ENCODE measurements at places on chromosomes 13 and 19. TPM values are rescaled to one million over a fixed set of nuclear protein-coding genes. Genes with fewer than 3 reads are reported as not detected.

DNA sequence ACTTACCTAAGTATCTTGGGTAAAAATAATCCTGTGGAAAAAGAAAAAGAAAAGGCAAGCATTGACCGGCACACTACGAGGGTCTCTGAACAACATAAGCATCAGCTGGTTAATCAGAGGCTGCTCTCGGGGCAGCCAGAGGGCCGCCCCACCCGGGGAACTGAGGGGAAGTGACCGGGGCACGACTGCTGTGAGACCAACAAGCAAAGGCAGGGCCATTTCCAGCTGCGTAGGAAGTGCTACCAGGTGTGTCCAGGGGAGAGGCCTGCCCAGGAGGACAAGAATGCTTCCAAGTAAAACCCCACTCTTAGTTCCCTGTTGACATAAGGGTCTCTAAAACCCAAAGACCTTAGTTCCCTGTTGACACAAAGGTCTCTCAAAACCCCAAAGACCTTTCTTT is 15.9 kb downstream of the GAS6 start:
- DNase-seq = peak; percentile 34

The ICAM4 gene
- total RNA-seq = 0.47 TPM

DNA sequence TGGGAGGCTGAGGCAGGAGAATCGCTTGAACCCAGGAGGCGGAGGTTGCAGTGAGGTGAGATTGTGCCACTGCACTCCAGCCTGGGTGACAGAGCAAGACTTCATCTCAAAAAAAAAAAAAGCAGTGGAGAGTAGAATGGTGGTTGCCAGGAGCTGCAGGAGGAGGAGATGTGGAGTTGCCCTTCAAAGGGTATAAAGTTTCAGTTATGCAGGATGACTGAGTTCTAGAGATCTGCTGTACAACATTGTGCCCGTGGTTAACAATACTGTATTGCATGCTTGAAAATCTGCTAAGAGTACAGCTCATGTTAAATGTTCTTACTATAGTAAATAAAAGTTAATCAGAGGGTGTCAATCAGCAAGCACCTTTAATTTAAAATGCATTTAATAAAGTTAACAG is 28.4 kb upstream of the LATS2 start:
- no peak for DNase-seq

GRCh38 chr13:84609716-84610115 is 727.4 kb upstream of the SLITRK1 start:
- DNase-seq = no peak

DNA sequence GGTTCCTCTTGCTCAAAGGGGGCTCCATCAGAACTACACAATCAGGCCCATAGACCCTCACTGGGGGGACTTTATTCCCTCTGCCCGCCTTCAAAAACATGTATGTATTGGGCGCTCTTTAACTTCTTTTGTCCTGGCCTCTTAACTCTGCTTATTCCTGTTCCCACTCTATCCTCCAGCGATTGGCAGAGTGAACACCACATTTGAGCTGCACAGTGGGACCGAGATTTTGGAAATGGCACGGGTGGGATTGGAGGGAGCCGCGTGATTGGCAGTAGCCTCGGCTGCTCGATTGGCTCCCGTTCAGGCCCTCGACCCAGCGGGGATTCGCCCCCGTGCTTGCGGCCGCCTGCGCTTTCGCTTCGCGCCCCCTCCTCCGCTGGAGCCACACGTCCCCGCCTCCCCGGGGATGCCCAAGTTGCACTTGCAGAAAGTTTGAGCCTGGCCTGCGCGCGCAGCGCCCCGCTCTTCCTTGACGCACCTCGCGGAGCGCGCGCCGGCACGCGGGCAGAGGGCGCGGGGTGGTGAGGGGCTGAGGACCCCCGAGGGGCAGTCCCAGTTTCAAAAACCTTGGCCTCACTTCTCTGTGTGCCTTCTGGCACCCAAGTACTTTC is at the start of gene ZIC5:
ZIC5 (minus strand) TSS at position 192 of the 614 bp plus-strand sequence; CDS start at position 28, 164 bp downstream.
- DNase-seq = peak; percentile 95

The RDH8 gene
- total RNA-seq = not detected

The IL12RB1 gene
- not detected for total RNA-seq

DNA sequence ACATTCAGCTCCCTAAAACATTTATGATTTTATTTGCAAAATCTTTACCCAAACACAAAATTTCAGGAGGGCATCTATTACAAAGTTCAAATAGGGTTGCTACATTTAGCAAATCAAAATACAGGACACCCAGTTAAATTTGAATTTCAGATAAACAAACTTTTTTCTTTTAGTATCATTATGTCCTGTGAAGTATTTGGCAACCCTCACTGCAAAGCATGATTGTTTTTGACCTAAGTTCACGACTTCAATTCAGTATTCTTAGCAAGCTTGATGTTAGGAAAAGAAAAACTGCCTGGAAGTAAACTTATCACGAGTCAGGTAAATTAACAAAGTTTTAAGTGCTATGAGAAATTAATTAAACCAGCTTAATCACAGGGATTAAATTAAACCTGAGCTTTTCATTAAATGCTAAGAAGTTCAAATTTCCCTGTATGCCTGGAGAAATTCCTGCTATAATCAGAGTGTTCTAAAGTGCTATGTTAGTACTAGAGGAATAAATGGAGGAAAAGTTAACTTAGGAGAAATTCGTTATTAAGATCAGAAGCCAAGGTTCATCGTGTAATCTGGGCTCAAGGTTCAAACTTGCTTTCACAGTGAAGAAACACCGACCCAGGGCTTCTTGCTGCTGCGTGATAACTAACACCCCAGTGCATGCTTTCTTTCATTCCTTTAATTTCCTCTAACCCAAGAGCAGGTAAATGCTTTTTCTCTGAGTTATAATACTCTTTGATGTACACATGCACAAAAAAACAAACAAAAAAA is 298.1 kb downstream of the FOXO1 start:
- no peak for DNase-seq

- DNase-seq = no peak
These were observed 343.4 kb downstream of the SLITRK5 start for GRCh38 chr13:88014527-88014926.

DNA sequence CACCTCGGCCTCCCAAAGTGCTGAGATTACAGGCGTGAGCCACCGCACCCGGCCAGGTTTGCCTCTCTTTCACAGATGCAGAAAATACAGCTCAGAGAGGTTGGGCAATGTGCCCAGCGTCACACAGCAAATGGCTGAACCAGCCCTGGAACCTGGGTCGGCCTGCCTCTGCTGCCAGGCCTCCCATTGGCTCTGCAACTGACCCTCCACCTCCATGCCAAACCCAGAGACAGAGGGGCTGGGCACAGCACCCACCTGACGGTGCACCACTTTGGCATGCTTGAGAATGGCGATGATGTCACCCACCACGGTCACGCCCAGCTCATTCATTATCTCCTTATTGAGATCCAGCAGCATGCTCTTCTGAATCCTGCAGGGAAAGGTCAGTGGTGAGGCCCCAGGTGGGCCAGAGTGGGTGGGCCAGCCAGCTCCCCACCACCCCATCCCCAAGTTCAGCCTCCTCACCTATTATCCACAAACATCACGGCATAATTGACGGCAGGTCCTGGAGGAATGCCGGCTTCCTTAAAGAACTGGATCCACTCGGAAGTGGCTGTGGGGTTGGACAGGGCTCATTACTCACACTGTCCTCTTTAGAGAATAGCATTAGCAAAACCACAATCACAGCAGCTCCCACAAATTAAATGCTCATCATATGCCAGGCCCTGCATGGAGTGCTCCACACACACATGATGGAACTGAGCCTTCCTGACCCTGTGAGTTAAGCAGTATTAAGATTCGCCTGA is 12.2 kb downstream of the C19orf47 start:
- no peak for DNase-seq

GRCh38 chr19:850221-850978 is 1.7 kb upstream of the ELANE start:
- DNase-seq = peak; percentile 73

The ZNF471 gene
- 2.7 TPM for total RNA-seq

- no peak for DNase-seq
These were observed 35.6 kb downstream of the GJA3 start for GRCh38 chr13:20125129-20125782.

DNA sequence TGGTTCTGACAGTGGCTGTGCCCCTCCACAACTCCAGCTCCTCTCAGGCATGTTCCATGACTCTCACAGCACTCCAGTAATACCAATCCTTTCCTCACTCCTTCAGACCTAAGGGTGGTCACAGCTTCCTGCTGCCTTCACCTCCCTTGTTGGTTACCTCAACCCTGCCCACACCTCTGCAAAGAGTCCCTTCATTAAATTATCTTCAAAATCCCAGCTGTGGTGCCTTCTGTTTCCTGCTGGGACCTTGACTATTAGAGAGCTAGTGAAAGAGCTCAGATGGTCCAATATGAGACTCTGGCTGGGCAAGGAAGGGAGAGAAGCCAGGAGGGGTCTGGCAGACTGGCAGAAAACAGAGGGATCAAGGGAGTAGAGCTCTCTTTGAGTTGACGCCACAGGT is 26.1 kb downstream of the DEDD2 start:
- DNase-seq = no peak

The PSG3 gene
- total RNA-seq = not detected

The CRB3 gene
- total RNA-seq = 46.3 TPM

- DNase-seq = no peak
These were observed 1503.8 kb upstream of the PCDH20 start for GRCh38 chr13:62919491-62919890.

- no peak for DNase-seq
These were observed 21.7 kb downstream of the ZNF536 start for GRCh38 chr19:30393729-30394480.

DNA sequence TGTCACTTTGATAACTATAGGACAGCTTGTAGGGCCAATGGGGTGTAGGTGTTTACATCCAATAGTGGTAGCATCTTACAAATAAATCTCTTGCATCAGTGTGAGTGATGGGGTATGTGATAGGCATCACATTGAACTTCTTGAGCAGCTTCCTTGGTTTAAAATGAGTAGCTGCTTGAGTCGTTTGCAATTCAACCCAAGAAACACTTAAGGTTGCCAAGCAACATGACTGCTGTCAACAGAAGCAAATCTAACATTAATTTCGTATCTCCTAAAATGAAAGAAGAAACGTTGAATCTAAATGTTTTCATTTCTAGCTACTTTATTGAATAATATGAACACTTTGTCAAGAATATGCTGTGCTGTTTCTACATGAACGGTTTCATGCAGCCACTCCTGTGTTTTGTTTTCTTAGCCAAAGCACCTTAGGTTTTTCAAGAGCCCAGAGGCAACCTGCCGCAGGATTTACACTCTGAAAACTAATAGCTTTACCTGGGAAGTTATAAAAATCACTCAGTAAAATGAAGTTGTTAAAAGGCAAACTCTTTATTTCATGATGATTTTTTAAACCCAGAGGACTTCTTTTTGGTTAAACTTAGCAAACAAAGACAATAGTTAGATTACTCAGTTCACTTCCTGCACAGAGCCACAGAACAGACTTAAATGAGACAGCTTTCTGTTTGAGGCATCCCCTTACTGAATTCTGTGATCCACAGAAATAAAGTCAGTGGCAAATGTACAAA is 305.2 kb downstream of the MTUS2 start:
- no peak for DNase-seq

GRCh38 chr13:52156724-52157261 is 2.6 kb downstream of the NEK3 start:
- DNase-seq = no peak

The CEACAM19 gene
- 2.2 TPM for total RNA-seq

The ZNF541 gene
- total RNA-seq = not detected

- peak; percentile 61 for DNase-seq
These were observed 9.8 kb downstream of the PARP4 start for GRCh38 chr13:24502533-24503378.

- peak; percentile 16 for DNase-seq
These were observed 298.8 kb downstream of the UQCRFS1 start for GRCh38 chr19:28914173-28914572.

The COX6B1 gene
- total RNA-seq = 457 TPM

The NLRP12 gene
- total RNA-seq = 2.9 TPM

GRCh38 chr13:46871557-46871956 is 25.3 kb downstream of the HTR2A start:
- DNase-seq = no peak

DNA sequence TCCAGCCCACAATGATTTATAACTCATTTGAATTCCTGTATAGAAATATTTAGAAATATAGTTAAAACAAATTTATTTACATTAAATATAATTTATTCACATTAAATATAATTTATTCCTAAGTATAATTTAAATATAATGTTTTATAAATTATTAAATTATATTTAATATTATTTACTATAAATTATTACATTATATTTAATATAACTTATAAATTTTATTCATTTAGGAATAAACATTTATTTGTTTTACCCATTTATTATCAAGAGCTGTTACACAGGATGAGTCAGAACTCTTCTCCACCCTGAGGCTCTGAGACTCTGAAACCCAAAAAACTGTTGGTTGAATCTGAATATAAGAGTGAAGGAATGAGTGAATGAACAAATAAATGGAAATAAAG is 170.9 kb upstream of the OBI1 start:
- no peak for DNase-seq

The STARD13 gene
- total RNA-seq = 3.0 TPM

DNA sequence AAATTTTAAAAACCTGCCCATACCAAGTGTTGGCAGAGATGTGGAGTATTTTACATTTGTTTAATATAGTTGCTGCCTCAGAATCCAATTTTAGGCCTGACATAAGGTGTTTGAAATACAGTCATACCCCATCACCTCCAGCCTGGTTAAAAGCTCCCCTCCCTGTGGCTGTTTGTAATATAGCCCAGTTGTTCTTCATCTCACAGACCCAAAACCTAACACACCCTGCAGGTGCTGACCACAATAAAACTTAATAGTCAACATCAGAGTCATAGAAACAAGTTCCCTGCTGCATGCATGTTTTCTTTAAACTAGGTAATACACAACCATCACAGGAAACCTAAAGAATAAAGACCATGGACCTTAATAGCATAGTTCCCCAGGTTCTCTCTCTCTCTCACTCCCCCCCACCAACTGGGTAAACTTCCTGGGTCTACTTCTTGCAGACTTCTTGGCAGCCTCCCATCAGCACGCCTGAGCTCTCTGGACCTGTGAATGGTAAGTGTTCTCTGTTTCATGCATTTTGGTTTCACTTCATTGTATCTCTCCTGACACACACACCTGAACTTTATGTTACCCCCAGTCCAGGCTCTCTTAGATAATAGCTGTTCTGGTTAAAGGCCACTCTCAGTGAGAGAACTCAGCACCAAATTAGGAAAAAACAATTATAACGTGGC is 1369.9 kb downstream of the EFNB2 start:
- DNase-seq = no peak

GRCh38 chr13:101717353-101717752 is 264.9 kb downstream of the ITGBL1 start:
- no peak for DNase-seq

GRCh38 chr13:30618186-30618929 is 638 bp downstream of the USPL1 start:
- DNase-seq = no peak

DNA sequence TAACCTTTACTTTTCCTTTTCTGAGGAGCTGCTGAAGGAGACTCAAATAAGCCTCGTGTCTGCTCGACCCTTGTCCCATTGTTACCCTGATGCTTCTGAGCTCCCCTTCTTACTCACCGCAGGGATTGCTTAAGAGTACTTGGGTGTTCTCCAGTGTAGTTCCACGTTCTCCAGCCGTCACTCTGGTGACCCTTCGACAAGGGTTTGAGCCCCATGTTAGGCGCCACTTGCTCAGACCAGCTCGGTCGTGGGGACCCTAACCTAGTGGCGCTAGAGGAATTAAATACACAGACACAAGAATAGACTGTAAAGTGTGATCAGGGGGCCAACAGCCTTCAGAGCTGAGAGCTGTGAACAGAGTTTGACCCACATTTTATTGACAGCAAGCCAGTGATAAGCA is 10.3 kb downstream of the ZNF480 start:
- peak; percentile 74 for DNase-seq

- DNase-seq = peak; percentile 70
These were observed 126.6 kb upstream of the UFM1 start for GRCh38 chr13:38223089-38223488.
